Stimulated activated CD4-positive, alpha-beta T cell treated with anti-CD3 and anti-CD28 coated beads, Interleukin-15, amount 100 ng/mL, for 48 hours (primary cell): ENCODE measurements at places on chromosomes 6 and 20.

- peak; percentile 11 for DNase-seq
Measured at GRCh38 chr20:3716195-3716834, 3.9 kb upstream of the SIGLEC1 start.

DNA sequence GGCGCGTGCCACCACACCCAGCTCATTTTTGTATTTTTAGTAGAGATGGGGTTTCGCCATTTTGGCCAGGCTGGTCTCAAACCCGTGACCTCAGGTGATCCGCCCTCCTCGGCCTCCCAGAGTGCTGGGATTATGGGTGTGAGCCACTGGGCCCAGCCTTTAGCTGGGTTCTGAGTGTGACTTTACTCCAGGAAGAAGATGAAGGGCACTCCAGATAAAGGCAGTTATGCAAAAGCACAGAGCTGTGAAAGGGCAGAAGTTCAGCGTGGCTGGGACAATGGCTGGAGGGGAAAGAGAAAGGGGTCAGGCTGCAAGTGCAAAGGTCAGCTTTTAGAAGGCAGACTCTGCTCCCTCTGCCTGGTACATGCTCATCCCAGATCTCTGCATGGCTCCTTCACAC, 39.7 kb downstream of the MAP3K5 start:
- no peak for DNase-seq

DNA sequence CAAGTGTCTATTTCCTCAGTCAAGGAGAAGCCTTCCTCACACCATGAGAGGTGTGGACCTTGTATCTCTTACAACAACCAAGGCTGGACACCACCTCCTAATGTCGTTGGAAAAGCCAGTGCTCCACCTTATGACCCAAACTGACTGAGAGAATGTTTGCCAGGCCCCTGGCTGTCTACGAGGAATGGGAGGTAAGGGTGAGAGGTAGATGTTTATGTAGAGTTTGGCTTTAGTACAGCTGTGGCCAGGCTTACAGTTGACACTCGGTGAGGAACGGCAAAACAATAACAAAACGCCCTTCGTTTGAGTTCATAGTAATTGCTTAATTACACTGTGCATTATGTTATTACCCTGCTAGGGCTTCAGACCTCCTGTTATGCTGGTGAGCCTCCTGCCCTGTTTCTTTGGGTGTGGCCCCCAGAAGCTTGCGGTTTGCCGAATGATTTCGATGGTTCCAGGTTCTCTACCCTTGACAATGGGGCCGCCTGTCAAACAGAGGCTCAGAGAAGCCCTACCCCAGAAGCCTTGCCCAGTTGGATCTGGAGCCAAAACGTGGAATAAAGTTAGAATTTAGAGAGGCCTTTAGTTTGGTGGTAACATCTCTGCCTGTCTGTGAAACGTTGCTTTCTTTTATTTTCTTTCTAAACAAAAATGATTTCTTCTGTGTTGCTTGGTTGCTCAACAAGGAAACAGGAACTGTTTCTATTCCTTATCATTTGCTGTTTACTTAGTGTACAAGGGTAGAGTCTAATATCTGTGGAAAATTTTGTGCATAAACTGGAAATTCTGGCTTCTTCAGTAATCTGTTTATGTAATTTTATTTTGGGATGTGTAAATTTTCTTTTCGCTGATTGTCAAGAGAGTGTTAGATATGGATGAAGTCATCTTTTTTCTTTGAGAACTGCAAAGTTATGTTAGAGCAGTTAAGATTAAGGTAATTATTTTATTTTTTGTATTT, 60.4 kb upstream of the FOXQ1 start:
- DNase-seq: no peak

DNA sequence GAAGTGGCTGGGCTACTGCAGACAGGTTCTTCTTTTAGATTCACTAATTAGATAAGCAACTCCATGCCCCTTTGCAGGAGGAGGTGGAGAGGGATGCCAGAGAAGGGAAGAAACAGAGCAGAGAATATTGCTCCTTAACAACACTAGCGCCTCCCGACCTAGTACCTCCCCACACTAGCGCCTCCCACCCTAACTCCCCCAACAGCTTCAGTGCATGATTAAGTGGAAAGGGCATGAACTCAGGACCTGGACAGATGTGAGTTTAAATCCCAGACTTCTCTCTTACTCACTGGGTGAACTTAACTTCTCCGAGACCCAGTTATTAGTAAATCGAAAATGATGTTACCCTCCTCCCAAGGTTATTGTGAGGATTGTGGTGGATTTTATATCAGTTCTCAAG, 25.7 kb downstream of the STX11 start:
- DNase-seq: no peak

DNA sequence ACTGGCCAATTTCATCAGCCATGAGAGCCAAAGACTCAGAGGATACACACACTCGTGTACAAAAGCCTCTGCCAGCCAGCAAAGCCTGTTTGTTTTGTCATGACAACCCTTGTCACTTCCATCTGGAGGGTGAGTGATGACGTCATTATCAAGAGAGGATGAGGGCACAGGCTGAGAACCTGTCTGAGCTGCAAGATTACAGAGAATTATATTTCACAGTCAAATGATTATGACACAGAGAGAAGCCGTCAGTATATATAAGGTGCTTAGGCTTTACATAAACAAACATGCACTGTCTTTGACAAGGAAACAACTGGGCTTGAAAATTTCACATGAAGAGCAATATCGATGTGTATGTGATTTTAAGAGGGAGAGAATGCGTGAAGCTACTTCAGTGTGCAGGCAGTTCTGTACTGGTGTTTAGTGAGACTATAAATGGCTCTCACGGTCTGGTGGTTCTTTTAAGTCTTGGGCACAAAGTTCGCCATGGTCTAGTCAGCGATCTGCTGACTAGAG, 36.5 kb upstream of the BCLAF1 start:
- DNase-seq: no peak

GRCh38 chr6:111114087-111114443, 26.8 kb downstream of the SLC16A10 start:
- no peak for DNase-seq

DNA sequence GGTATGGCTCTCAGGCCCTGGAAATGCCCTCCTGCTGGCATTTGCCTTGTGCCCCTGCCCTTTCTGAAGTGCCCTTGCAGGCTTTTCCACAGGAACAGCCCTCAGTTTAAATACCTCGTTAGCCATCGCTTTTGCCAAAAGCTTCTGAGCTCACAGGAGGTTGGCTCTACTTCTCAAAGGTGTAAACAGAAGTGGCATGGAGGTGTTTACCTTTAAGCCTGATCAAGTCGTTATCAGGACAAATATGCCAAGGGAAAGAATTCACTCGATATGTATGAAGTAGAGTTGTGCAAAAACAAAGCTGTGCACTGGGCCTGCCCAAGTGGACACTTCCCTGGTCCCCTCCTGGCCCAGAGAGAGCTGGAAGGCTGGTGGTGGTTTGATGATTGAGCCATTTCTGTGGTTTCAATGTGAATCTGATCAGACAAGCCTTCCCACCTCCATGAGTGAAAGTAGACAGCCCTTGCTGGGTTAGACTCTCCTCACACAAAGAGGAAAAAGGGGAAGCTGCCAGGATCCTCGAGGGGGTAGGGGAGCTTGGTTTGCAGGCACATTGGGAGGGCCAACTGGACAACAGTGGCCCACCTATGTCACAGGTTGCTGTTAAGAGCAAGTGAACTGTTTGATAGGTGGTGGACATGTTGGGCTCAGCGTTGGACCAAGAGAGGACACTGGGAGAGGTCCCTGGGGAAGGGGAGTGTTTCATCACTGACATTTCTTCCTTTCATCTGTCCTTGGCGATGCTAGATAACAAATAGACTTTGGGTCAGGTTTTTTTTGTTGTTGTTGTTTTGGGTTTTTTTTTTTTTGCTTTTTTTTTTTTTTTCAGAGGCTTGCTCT, 98.7 kb downstream of the ZDHHC14 start:
- DNase-seq: no peak

DNA sequence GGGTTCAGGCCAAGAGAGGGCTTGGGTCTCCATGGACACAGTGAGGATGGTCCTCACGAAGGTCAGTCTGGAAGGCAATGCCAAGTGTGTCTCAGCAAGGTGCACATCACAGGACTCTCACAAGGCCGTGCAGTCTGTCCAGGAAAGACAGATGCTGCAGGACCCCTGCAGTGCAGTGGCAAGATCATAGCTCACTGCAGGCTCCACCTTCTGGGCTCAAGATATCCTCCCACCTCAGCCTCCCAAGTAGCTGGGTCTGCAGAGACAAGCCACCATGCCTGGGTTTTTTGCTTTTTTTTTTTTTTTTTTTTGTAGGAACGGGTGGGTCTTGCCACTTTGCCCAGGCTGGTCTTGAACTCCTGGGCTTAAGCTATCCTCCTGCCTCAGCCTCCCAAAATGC, 26.4 kb downstream of the ZMYND8 start:
- DNase-seq: no peak

GRCh38 chr6:161434350-161434749, 160.5 kb upstream of the AGPAT4 start:
- DNase-seq: no peak

DNA sequence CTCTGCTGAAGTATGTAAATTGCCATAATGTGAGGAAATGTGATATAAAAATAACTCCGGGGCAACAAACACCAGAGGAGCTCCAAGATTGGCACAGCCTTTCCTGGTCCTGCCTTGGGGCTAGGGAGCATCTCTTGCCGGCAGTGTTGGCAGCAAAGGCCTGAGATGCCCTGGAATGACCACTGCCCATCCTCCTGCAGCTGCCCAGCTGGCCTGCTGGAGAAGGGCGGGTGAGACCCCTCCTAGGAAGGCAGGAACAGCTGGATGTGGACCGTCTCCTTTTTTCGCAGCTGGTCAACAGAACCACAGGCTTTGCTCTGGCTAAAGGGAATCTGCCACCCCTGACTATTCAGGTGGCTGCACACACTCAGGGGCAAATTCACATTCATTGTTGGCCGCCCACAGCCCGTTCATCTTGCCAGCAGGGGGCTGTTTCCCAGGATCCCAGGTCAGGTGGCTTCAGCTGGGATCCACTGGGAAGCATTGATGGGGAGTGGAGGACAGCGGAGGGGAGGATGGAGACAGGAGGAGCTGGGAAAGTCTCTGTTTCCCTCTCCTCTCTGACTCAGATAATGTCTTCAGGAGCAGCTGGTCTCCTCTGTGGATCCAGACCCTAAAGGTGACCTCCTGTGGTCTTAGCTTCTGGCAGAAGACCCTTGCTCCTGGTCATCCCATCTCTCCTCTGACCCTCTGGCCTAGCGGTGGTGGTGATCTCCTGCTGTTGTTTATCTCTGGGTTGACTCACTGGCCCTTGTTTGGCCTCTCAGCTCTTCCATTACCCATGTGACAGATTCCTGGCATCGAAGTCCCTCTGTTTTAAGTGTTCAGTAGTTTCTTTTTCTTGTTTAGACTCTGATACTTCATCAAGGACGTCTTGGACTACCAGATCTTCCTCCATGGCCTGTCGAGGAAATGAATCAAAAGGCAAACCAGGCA, 336.7 kb downstream of the DHX35 start:
- no peak for DNase-seq

- no peak for DNase-seq
Measured at GRCh38 chr6:99341862-99342455, 7.5 kb downstream of the FAXC start.

DNA sequence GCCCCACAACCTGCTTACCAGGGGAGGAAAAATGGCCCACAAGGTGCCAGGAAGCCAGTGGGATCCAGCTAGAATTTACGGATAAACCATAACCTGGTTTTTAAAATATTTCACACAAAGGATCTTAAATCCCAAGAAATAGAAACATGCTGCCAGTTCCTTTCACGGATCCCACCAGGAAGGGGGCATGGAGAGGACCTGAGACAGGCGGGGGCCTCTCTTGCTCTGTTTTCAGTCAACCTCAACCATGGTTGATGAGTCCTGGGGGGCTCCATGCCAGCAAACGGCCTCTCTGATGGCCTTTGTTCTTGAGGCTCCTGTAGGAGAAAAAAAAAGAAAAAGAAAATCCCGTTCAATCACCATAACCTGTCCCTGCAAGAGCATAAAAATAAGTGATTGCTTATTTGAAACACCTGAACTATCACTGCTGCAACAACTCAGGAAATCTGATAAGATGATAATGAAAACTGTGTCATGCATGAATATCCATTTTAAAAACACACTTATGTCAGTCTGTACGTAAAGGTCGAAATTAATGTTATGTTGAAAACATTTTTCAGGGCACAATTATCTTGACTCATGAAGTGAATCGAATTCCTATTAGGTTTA, 125.8 kb upstream of the CST7 start:
- DNase-seq: no peak

- no peak for DNase-seq
Measured at GRCh38 chr6:127376685-127377084, 33.3 kb upstream of the ECHDC1 start.
